ENCODE measurements at places on chromosomes 4 and X.

DNA sequence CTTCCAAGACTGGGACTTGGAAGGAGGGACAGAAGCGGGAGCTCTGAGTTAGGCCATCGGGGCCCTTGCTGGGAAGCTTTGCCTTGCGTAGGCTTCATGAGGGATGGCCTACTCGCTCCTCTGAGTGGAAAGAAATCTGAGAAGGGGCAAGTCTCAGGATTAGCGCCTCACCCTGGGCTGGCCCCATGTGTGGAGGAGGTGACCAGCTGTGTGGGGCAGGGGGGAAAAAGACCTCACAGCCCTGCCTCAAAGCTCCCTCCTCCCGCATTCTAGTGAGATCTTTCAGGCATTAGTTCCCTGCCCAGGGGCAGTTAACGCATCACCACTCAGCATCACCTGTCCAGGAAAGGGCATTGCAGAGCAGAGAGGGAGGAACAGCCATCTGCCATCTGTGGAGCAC is 156.1 kb downstream of the ENPP6 start:
- no peak for DNase-seq

GRCh38 chr4:153332936-153333335 is 11.6 kb upstream of the MND1 start:
- no peak for DNase-seq

GRCh38 chr4:165600959-165601683 is 222.3 kb downstream of the CPE start:
- DNase-seq = no peak

GRCh38 chr4:108247387-108248049 is 78.8 kb upstream of the LEF1 start:
- DNase-seq = no peak

DNA sequence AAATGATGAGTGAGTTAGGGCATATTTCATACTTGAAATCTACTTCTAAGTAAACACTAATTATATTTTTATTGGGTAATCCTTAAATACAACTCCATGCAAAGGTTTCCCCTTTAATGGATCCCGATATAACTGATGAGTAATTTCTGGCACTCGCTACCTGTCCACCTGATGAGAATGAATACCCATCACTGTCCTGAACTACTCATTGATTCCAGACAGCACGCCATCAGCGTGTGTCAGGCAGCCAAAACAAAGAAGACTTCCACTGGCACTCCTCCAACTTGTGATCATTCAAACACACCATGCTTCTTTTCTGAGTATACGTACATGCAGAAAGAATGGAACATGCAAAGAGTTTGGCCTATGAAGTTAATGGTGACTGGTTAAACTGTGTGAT is 69.4 kb downstream of the HCCS start:
- no peak for DNase-seq

GRCh38 chr4:158930639-158930972 is 161.8 kb downstream of the FNIP2 start:
- DNase-seq = no peak

- DNase-seq = no peak
Observed at GRCh38 chrX:40083120-40083978, 14.4 kb downstream of the BCOR start.

Data from C1 segment of cervical spinal cord (tissue), 14 donors.